T follicular helper cell (primary cell): ENCODE measurements at places on chromosomes 3 and 15.

- DNase-seq = no peak
Measured at GRCh38 chr3:45858809-45859543, 17.1 kb upstream of the LZTFL1 start.

GRCh38 chr3:72092778-72093177 lies 307.8 kb upstream of the PROK2 start:
- no peak for DNase-seq

DNA sequence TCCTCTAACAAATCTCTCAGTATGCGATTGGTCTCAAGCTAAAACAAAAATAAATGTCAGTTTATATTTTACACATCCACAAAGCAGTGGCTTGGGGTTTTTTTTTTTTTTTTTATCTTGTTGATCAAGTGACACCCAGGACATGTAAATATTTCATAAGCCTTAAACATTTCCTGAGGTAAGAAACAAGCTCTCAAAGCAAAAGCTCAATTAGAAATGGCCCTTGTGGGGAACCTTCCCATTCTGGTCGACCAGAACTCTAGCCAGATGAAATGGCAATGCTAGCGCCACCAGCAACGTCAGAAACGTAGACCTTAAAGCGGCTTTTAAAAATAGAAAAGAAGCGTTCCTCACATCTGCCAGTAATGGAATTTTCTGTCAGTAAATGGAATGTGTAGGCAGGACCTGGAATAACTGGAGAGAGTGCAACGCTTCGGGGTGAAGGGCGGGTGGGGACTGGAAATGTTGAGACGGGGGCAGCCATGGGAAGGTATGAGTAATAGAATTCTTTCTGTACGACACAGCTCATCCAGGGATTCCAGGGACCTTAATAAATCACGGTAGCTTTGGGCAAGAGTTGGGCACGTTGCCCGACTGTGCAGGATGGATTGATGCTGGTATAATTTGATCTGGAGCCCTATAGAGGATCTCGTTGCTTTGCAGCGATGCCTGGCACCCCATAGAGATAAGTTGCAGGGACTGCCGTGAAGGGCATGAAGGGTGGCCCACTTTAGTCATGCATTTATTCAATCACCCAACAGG lies 44.4 kb downstream of the BTD start:
- no peak for DNase-seq

GRCh38 chr3:129317014-129317771 lies 38.5 kb downstream of the HMCES start:
- DNase-seq = no peak

DNA sequence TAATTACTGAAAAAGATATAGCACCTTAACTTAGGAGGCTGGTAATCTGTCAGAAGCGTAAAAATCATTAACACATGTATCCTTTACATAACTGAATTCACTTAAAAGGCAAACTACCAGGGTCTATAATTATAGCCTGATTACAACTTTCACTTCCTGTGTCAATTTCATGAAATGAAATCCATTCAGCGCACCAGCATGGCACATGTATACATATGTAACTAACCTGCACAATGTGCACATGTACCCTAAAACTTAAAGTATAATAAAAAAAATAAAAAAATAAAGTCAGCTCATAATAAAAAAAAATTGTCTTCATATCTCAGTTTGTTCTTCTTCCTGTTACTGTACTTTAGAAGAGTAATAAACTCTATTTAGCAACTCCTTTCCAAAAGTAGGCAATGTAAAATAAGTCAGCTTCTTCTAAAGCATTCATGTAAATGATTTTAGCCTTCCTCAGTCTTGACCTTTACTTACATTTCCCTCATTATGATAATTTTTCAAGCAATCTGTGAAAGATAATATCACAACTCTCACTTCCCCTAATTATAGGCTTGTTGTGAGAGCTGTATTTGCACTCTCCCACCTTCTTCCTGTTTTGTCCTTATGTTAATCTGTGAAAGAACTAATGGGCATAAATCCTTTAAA lies 50.1 kb downstream of the KBTBD8 start:
- DNase-seq = no peak

GRCh38 chr3:101829874-101830273 lies 19.4 kb upstream of the NFKBIZ start:
- no peak for DNase-seq

- DNase-seq = no peak
Measured at GRCh38 chr3:172869784-172870518, 119.4 kb downstream of the ECT2 start.

DNA sequence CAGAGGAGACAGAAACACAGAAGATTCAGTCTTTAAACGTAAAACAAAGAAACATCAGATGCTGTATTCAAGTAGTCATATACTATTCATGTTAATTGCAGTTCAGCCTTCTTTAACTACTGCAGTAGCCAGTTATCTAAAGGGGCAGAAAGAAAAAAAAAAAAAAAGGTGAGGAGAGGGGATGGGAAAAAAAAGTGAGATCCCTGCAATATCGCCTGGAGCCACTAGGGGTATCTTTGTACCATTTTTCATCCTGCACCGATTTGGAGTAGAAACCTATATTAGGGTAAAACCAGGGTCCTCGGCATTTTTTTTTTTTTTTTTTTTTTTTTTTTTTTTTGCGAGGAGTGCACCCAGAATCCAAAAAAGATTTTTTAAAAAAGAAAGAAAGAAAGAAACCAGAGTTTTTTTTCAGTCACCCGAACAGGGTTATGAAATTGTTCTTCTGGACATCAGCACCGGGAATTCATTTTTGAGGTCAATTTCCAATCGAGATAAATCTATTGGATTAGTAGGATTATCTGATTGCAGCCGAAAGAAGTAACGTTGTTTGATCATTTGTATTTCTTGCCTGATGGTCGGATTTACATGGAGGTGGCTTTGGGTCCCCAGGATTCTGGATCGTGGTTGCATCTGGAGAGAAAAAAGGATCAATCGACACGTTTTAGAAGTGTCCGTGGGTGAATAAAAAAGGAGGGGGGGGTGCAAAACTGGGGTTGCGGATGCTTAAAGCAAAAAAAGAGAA lies 186.7 kb downstream of the NLGN1 start:
- DNase-seq = no peak

DNA sequence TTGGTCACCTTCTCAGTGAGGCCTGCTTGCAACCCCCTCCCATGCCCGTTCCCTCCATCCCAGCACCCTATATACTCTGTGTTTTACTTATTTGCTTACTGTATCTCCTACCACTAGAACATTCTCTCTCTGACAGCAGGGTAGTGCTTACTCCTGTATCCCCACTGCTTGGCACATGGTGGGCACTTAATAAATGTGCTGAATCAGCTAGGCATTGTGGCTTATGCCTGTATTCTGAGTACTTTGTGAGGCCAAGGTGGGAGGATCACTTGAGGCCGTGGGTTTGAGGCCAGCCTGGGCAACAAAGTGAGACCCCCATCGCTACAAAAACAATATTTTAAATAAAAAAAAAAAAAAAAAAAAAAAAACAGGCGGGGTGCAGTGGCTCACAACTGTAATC lies 7.6 kb upstream of the SHISA5 start:
- DNase-seq = no peak

DNA sequence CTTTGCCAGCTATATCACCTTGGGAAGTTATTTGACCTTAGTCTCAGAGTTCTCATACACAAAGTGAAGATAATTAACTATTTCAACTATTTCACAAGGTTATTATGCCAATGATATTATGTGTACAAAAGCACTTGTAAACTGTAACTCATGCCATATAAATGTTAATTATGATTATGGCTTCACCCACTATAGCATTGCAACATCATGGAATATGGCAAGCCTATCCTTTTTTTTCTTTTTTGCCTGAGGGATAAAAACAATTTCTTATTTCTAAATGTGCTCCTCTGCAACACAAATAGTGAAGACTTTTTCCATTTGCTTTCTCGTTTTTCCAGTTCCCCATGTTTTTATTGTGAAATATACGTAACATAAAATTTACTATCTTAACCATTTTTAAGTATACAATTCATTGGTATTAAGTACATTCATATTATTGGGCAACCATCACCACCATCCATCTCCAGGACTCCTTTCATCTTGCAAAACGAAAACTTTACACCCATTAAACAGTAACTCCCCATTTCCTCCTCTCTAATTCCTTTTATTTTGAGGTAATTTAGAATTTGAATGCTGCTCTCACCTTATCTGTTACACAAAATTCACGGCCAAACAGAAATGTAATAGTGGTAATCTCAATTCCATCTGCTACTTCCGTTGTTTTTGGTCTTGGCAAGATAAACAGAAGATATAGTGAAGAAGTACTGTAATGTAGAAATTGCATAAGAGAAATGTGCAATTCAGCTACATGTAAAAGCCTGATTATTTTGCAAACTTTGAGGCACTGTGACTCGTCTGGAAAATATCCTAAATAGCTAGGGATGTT lies 46.3 kb downstream of the NANOGP8 start:
- DNase-seq = no peak

DNA sequence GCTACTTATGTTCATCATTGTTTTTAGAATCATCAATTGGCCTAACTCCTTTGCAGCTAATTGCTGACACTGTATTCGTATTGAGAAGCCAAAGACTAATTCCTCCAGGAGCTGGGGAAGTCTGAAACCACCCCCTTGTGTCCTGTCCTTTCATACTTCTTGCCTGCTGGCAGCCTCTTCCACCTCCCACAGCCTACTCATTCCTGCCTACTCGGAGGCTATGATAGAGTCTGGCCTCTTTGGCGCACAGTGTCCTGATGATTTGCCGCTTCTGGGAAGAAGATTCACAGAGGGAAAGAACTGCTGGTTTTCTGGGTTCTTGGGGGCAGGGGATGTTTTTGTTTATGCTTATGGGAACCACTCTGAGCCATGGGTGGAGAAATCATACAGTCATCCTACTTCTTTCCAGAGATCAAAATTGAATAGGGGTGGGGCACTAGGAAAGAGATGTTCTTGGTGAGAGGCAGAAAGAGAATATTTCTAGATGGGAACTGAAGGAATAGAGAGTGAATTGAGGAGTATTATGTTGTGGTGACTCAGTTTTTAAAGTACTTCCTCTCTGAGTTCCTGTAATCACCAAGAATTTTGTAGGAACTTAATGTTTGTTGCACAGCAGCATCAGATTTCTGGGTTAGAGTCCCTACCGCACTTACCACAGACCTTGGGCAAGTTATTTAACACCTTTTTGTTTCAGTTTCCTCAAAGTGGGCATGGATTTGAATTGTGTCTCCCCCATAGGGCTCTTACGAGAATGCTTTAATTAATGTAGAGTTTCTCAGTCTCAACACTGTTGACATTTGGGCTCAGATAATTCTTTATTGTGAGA lies 22.1 kb upstream of the SCAANT1 start:
- DNase-seq = no peak

DNA sequence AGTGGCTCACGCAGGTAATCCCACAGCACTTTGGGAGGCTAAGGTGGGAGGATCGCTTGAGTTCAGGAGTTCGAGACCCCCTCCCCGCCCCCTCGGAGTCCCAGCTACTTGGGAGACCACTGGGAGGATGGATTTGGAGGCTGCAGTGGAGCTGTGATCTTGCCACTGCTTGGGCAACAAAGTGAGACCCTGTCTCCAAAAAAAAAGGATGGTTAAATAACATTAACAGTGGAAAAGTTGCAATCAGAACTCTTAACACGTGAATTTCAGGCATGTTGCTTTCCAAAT lies 1.4 kb upstream of the TMEM87A start:
- DNase-seq = no peak
